ENCODE measurements at places on chromosomes 7 and 10. TPM values are rescaled to one million over a fixed set of nuclear protein-coding genes. Genes with fewer than 3 reads are reported as not detected.

- DNase-seq, result no peak
These were observed 85.5 kb upstream of the SLC25A13 start for GRCh38 chr7:96407427-96407826.

DNA sequence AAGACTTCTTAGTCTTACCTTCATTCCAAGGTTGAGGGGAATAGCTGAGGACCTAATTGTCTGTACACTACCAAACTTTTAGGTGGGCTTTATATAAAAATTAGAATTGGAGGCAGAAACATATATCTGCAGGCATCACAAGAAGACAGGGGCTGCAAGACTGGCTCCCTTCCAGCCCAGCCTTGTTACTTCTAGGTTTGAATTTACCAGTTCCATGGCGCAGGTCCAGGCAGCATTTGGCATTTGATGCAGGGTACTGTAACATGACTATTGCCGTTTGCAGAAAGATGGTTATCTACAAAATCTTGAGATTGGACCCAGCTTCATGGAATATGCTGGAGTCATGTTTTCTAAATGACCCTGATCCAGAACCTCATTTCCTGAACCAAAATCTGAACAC lies 105.4 kb upstream of the RHOBTB1 start:
- no peak for DNase-seq

DNA sequence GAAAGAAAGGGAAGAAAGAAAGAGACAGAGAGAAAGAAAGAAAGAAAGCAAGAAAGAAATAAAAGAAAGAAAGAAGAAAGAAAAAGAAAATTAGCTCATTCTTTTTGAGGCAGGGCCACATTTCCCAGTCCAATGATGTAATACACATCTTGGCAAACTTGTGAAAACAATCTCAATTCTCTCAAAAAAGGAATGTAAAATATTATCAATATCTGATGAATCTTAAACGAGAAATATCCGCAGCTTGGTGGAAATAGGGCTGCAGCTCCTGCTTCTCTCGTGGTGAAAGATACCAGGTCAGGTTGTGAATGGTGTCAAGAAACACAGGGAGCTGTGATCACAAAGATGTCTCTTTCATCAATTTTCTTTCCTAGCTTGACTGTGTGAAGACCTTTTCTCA lies 739.6 kb upstream of the NRP1 start:
- no peak for DNase-seq

FAM25C gene
- not detected for total RNA-seq

GRCh38 chr10:131679926-131680325 lies 220.9 kb upstream of the PPP2R2D start:
- DNase-seq, result no peak

DNA sequence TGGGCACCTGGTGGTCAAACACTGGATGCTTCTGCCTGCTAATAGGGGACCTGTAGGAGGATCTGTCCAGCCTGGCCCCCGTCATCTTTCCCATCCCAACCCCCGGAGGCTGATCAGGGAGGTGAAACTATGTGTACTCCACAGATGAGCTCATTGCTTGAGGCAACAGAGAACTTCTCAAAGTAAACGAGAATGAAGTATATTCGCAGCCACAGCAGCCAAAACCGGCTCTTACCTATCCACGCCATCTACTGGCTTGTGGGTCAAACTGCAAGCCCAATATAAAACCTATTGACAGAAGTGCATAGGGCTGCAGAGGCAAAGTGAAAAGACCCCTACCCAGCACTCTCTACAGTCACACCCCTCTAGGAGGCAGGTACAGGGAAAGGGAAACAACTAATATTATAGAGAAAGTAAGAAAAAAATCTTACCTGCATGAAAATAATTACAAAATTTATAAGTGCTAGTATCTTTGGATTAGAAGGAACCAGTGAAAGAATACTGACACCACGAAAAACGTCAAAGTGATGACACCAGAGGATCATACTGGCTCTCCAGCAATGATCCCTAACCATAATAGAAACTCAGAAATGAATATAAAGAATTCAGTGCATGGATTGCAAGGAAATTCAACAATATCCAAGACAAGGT lies 973.5 kb downstream of the ANKRD7 start:
- DNase-seq, result peak; percentile 13

GOLGA7B gene
- total RNA-seq, result 0.31 TPM

DNA sequence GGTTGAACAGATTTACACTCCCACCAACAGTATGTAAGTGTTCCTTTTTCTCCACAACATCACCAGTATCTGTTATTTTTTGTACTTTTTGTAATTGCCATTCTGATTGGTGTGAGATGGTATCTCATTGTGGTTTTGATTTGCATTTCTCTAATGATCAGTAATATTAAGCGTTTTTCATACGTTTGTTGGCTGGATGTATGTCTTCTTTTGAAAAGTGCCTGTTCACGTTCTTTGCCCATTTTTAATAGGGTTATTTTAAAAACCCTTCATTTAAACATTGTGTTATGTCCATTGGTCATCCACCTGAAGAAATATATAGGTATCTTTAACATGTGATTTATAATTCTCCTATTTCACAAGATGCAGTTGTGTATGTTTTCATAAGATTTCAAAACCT lies 291.3 kb downstream of the SEMA3D start:
- DNase-seq, result no peak

GRCh38 chr10:123027861-123028260 lies 19.1 kb downstream of the ACADSB start:
- no peak for DNase-seq

CDC14C gene
- not detected for total RNA-seq

GRCh38 chr10:70840836-70841235 lies 25.1 kb downstream of the SGPL1 start:
- DNase-seq, result no peak

NXPH1 gene
- total RNA-seq, result not detected

- no peak for DNase-seq
These were observed 14.6 kb upstream of the PWWP2B start for GRCh38 chr10:132382231-132382922.

DNA sequence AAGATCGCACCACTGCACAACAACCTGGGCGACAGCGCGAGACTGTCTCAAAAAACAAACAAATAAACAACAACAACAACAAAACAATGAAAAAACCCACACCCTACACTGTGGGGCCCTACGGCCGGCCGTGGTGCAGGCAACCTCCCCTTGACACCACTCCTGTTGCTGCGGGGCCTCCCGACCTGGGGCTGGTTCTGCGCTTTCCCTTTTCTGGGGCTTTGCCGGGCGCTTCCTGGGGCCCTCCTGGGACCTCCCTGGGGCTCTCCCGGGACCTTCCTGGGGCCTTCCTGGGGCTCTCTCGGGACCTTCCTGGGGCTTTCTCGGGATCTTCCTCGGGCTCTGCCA lies 46.6 kb downstream of the INSIG1 start:
- no peak for DNase-seq

DNA sequence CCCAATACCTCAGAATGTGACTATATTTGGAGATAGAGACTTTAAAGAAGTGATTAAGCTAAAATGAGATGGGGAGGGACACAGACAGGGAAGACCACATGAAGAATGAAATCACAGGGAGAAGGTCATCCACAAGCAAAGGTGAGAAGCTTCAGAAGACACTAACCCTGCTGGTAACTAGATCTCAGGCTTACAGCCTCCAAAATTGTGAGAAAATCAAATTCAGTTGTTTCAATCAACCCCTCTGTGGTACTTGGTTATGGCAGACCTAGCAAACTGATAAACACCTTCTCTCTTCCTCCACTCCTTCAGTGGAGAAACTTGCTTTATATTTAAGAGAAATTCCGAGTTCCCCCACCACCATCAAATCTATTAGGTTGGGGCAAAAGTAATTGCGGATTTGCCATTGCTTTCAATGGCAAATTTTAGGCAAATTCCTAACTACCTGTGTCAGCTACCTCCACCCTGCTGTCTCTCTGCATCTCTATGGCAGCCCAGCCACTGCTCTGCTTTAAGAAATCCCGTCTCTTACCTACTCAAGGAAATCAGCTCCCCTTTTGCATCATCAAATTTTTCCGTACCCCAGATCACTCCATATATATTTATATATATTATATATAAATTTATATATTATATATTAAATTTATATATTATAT lies 38.2 kb downstream of the SEMA3E start:
- DNase-seq, result no peak

DNA sequence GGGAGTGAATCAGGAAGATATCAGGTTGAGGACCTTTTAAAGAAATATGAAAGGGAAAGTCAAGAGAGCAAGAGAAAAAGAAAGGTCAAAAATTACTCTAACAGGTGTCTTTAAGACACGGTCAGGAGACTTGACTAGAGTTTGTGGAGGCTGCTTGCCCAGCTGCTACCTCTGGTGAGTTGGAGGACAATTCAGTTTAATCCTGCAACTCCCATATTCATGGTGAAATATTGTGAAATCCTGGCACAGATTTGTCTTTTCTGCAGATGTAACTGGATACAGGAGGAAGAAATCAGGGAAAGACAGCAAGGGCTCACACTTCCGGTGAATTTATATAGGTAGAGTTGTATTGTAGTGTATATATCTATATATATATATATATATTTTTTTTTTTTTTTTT lies 93.5 kb downstream of the AKAP9 start:
- no peak for DNase-seq

ADARB2 gene
- 1.4 TPM for total RNA-seq

TSPAN33 gene
- 7.2 TPM for total RNA-seq

- no peak for DNase-seq
These were observed 5.0 kb upstream of the GDF2 start for GRCh38 chr10:47317251-47317650.

GRCh38 chr7:39410582-39410981 lies 155.6 kb upstream of the YAE1 start:
- no peak for DNase-seq

GRCh38 chr7:31926991-31927584 lies 143.1 kb downstream of the PDE1C start:
- DNase-seq, result no peak

DNA sequence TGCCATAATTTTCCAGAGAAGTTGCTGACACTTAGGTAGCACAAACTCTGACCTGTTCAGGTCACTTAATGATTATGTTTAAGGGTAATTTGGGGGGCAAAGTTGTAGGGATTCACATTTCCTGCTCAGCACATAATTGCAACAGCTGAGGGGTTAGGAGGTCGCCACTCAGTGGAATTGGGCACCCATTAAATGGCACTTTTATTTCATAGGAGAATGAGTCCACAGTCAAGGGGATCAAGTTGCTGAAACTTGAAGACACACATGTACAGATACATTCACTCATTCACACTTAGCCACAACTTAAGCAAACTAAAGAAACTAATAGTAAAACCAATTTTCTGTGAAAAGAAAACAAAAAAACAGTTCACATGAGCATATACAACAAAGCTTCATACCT lies 1.5 kb downstream of the PCDH15 start:
- DNase-seq, result no peak

DNA sequence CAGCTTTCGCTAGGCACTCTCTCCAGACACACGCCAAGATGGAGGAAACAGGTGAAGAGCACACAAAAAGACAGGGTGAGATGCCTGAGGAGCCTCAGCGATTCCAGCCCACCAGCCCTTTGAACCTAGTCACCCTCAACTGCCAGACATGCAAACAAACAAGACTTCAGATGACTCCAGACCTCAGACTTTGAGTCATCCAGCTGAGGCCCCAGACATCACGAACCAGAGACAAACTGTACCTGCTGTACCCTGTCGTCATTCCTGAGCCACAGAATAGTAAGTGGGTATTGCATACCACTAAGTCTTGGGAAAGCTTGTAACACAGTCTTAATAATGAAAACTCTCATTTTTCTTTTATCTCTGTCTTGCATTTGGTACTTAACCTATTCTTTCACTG lies 126.6 kb upstream of the LSM8 start:
- no peak for DNase-seq

All from activated naive CD4-positive, alpha-beta T cell treated with anti-CD3 and anti-CD28 coated beads for 36 hours (primary cell).